ENCODE measurements at places on chromosomes 4 and X.

GRCh38 chr4:72887152-72887551, 182.4 kb downstream of the COX18 start:
- DNase-seq = no peak

- DNase-seq = no peak
Observed at GRCh38 chr4:184231573-184231972, 13.9 kb upstream of the ENPP6 start.

- no peak for DNase-seq
Observed at GRCh38 chr4:81031796-81032551, 1.5 kb downstream of the BMP3 start.

GRCh38 chrX:150421816-150422215, 58.7 kb downstream of the MAMLD1 start:
- peak; percentile 9 for DNase-seq

DNA sequence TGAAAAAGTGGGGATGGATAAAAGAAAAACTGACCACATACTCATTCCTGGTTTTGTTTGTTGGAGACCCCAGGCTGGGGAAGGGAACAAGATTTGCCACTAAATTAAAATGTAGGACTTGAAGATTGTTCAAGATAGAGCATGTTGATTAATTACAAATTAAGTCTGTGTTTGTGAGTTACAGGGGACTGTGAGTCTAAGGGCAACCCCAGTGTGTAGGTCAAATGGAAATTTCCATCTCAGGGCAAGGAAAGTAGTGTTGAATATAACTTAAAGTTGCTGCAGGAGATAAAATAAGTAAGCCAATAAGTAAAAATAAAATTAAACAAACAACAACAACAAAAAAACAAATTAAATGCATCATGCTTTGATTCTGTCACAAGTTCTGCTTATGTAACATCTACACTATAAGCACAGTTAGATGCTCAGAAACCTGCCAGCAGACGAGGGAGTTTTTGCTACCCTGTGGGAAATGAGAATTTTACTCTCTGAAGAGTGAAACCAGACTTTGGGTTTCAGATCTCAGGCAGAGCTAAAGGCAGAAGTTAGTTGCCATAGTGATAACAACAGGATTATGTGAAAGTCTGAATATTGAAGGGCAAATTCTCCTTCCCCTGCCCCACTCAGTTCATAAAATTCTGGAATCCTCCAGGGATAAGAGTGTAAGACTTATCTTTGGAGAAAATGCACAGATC, 352.3 kb downstream of the GRXCR1 start:
- no peak for DNase-seq

DNA sequence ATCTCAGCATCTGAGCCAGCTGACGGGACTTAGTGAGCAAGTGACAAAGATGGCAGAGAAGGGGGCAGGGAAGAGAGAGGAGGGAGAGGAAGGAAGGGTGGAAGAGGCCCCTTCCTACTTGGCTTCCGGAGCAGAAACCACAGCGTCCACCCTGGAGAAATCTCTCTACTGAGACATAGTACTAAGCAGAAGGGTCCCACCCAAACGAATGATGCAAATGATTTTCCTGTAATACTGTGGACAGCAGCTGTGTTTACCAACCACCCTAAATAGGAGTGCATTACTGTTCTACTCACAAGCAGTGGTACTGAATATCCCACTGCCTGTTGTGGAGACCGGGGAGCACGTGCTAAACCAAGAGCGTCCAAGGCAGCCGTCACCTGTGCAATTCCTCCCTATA, 29.4 kb downstream of the DTHD1 start:
- DNase-seq = no peak

DNA sequence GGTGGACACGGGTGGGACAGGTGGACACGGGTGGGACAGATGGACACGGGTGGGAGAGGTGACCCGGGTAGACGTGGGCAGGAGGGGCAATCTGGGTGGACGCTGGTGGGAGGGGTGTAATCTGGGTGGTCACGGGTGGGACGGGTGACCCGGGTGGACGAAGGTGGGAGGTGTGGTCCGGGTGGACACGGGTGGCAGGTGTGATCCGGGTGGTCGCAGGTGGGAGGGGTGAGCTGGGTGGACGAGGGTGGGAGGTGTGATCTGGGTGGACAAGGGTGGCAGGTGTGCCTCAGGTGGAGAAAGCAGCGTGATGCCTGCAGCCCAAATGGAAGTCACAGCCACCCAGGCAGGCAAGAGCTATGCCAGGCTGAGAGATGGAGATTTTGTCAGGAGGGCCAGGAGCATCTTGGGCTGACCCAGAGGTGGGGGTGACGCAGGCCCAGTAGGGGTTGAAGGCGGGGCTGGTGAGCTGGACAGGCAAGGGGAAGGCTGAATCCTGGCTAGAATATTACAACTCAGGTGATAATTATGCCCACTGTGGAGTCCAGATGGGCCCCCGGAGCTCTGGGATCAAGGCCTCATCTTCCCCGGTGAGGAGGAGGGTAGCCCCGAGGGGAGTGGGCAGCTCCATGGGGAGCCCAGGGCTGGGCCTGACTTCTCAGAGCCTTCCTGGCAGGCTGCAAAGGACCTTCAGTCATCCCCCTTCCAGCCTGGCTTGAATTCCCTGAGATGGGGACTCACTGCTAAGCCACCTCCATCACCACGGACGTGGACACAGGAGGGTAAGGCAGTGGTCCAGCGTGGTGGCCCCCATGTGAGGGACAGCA, 100.0 kb downstream of the ADRA2C start:
- DNase-seq = no peak

DNA sequence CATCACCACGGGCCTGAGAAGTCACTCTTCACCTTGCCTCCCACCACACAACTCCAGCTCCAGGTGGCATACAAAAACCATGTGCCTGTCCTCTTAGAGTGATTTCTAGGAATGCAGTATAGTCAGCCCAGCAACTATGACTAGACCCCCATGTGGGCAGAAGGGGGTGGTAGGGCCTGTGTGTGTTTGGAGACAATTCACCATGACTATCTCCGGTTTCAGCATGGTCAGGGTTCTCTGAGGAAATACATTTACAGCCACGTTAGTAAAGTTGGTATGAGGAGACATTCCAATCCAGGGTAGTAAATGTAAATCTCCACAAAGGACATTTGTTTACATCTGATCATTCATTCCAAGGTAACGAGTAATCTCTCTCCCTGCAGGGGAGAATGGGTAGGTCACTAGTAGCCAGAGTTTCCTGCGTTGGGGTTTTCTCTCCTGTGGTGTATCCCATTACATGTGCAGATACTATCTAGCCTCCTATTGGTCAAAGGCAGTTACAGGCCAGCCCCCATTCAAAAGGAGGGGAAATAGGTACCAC, 4.2 kb upstream of the MTMR1 start:
- peak; percentile 95 for DNase-seq

DNA sequence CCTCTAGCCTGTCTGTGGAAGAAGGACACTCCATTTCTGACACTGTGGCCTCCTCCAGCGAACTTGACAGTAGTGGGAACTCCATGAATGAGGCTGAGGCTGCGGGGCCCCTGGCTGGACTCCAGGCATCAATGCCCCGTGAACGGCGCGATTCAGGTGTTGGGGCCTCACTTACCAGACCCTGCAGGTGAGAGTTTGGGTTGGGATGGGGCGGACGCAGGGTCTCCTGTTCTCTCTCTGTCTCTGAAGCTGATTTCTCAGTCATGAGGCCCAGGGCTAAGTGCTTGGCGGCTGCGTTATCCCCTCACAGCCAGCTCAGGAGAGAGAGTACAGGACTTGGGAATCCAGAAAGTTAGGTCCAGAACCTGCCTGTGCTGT, 71.0 kb downstream of the STARD8 start:
- DNase-seq = no peak

- peak; percentile 46 for DNase-seq
Observed at GRCh38 chrX:69024931-69025330, 140.3 kb downstream of the PJA1 start.

GRCh38 chrX:44432641-44433040, 89.2 kb upstream of the EFHC2 start:
- peak; percentile 31 for DNase-seq

GRCh38 chrX:39972340-39972739, 125.4 kb downstream of the BCOR start:
- peak; percentile 55 for DNase-seq

GRCh38 chr4:12439633-12440305, 1011.1 kb upstream of the HS3ST1 start:
- no peak for DNase-seq

- no peak for DNase-seq
Observed at GRCh38 chr4:145785391-145786008, 105.6 kb downstream of the C4orf51 start.

DNA sequence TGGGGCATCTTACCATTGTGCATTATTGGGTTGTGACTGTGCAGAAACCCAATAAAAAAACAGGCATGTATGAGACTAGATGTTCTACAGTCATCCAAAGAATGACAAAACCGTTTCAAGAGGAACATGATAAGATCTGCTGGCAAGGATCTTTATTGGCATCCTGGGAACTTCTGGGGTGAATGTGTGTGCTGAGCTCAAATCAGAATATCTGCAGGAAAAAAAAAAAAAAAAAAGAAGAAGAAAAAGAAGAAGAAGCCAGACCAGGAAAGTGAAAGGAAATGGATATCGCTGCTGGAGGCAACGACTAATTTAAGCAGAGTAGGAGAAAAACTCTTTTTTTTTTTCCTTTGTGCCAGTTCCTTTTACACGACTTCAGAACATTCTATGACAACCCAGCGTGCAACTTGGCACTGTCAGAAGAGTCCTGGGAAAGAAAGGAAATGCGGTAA, 484.2 kb upstream of the BOD1L1 start:
- peak; percentile 67 for DNase-seq

DNA sequence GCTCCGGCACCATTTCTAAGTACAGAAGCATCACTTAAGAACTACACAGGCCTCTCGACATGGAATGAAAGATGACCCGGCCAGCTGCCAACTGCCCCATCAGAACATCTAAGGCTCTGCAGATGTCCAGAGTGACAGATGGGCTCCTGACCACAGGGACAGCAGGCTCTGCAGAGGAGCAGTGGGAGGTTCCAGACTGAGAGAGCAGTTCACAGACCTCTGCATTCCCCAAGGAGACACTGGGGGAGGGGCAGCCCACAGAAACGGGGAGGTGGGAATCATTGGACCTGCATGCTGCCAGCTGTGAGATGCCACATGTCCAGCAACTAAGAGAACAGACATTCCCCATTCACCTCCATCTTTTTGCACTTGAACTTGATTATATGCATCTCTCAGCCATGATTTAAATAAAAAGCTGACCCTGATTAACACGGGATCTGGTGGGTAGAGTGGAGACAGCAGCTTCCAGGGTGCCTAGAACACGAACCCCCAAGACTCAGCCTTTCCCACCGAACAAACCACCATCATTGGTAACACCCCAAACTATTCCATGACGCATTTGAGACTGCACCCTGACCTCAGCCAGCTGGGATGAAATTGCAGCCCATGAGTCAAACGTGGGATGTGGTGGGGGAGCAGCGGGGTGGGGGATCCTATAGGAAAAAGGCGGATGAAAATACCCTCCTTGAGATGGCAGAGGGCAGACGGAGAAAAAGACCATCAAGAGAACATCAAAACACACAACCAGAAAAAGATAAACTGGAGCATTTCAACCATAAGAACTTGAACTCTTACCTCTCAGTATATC, 47.2 kb downstream of the AFAP1 start:
- DNase-seq = peak; percentile 86

DNA sequence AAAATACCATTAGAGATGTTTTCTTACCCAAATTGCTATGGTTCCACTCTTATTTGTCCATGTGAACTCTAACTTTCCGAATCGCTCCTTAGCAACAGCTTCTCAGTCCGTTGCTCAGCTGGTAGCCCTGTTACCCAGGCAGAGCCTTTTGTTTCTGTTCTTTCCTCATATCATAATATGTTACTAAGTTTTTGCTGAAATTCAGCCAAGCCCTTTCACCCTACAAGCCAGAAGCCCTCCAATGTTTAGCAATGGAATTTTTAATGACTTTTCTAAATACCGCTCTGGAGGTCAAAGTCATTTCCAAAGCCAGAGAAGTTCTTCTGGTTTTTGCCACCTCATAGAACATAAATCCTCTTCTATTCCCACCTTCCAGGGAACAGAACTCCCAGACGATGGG, 1029.5 kb downstream of the C4orf33 start:
- peak; percentile 1 for DNase-seq

GRCh38 chrX:104488811-104489210, 77.2 kb upstream of the IL1RAPL2 start:
- DNase-seq = no peak

DNA sequence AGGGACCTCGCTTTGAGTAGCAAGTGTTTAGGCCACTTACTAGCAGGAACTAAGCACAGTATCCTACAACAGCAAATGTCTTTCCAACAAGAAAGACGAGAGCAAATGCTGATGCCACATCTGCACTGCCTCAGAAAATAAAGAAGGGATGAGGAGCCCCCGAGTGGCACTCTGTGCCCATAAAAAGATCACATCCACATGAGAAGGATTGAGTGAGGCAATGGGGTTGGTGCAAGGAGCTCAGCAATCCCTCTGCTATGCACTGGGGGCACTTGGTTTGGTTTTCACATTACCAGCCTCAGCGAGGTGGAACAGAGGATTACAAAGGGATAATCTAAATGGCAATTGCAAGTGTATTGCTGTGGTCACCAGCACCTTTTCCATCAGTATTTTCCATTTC, 252.8 kb upstream of the SLC7A11 start:
- peak; percentile 54 for DNase-seq

- no peak for DNase-seq
Observed at GRCh38 chr4:174352061-174352819, 68.5 kb downstream of the CEP44 start.

DNA sequence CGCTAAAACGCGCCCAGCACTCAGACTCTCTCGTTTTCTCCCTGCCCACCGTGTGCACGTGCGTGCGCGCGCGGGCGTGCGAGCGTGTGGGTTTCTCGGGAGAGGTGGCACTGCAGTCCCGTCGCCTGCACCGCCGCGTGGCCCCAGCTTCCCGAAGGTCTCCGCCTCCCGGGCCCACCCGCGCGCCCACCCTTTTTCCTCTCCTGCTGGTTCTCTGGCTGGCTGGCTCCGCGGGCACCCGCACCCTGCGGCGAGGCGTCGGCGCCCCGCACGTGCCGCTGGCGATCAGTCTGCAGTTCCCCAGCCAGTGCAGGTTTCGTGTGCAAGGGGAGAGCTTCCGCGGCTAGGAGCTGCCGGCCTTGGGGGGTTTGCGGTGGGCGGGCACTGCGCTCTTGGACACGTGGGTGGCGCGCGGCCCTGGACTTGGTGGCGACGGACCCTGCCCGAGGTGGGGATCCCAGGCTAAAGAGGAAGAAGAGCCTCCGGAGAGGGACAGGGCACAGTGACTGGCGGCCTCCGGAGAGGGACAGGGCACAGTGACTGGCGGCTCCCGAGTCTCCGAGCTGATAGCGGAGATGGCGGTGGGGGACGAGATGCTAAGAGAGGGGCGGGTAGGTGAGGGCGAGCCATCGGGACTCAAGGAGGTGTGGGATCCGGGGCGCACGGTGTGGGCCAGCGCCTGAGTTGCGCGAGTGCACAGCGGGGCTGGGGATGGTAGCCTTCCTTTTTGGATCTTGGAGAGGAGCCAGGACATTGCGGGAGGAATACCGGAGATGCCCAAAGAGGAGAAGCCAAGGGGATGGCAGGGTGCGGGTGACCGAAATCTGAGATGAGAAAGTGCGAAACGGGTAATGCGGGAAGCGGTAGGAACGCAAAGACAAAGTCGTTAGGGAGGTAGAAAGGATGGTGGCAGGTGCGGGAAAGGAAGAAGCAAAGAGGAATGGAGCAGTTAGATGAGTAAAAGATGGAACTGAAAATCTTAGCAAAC, at the start of gene FAM184B:
Gene FAM184B (minus strand): TSS at position 322 of the 988 bp plus-strand sequence. CDS start 322 bp downstream, outside the sequence.
- no peak for DNase-seq

GRCh38 chr4:26346203-26346620, 25.4 kb downstream of the RBPJ start:
- no peak for DNase-seq

- no peak for DNase-seq
Observed at GRCh38 chrX:42241421-42241820, 318.1 kb upstream of the CASK start.

GRCh38 chr4:140756319-140757231, at the start of gene TBC1D9:
TBC1D9 (minus strand) TSS chr4:140756385; CDS start chr4:140756045, 340 bp downstream.
- DNase-seq = peak; percentile 83

GRCh38 chr4:40492691-40493090, 137.0 kb downstream of the RBM47 start:
- no peak for DNase-seq

Data from fibroblast of skin of right quadriceps (primary cell).